ENCODE measurements at places on chromosomes 2 and 18.

DNA sequence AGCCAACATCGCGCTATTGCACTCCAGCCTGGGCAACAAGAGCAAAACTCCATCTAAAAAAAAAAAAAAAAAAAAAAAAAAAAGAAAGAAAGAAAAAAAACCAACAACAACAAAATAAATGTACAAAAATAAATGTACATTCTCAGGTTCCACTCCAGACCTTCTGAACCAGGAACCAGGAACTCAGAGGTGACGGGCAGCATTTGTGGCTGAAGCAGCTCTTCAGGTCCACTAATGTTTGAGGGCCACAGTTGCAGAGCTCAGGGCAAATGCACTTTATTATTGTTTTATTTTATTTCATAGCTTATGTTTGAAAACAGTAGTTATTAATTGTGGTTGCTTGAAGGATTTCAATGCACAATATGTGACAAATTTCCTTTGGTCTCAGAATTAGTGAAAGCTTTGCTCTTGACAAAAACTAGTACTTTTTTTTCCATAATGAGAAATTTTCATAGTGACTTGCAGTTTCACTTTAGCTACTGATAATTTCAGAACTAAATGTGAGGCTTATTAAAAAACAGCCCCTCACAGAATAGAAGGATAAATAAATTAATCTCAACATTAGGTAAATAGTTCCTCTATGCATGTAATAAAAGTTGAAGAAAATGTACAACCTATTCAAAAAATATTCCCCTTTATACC is 378.4 kb upstream of the SPHKAP start:
- no peak for DNase-seq

DNA sequence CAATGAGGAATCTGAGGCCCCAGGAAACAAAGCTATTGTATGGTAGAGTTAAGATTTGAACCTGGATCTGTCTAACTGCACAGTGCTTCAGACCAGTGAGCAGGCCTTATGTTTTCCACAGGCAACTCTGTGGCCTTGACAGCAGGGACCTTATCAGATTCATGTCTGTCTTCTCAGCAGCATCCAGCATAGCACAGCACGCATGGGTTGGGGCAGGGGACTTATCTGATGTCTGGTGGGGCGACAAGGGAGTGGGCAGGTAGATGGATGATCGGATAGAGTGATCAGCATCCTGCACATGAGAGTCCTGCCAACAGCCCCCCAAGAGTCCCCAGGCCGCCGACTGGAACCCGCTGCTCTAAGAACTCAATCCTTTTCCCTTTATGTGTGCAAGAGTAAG is 28.7 kb upstream of the KCNF1 start:
- no peak for DNase-seq

DNA sequence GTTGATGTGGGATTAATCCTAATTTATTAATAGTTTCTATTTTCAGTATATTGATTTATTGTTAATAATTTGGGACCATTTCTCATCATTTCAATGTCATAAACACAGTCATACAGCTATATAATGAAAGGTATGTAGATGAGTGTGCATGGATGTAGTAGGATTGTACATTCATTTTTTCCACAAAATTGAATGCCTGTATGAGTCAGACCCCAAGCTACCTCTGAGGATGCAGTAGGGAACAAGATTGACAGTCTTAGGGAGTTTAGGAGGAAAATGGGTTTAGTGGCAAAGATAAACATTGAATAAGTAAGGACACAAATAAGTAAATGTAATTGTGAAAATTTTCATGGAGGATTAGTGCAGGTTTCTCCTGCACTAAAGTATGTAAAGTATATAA is 14.1 kb upstream of the TMEFF2 start:
- no peak for DNase-seq

- DNase-seq = no peak
These were observed 66.3 kb downstream of the IRS1 start for GRCh38 chr2:226733189-226733858.

GRCh38 chr2:163401481-163401880 is 334.3 kb downstream of the FIGN start:
- DNase-seq = no peak

GRCh38 chr2:105390454-105390853 is 8.4 kb downstream of the FHL2 start:
- no peak for DNase-seq

DNA sequence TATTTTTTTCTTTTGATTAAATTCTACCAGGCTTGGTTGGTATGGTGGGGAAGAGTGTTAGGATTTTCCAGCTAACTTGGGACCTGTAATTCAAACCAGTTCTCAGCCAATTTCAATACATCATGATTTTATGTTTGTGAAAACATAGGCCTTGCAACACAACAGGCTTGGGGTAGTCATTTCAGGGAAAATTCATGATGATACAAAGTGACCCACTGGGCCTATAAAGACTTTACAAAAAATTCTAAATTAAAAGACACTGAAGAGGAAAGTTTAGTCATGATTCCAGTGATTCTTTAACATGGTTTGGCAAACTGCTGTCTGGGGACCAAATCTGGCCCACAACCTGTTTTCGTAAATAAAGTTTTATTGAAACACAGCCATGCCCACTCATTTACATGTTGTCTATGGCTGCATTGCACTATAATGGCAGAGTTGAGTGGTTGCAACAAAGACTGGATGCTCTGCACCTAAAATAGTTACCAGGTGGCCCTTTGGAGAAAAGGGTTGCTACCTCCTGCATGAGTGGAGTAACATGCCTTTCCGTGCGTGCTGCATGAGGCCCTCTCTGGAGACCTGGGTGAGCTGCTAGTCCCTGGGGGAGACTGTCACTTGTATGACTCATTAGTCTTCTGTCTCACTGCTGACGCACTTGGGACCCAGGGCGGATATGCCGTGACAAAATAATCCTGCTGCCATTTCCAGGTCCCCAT is 73.6 kb downstream of the NPAS2 start:
- DNase-seq = no peak

GRCh38 chr2:148513427-148513826 is 131.1 kb upstream of the EPC2 start:
- no peak for DNase-seq

DNA sequence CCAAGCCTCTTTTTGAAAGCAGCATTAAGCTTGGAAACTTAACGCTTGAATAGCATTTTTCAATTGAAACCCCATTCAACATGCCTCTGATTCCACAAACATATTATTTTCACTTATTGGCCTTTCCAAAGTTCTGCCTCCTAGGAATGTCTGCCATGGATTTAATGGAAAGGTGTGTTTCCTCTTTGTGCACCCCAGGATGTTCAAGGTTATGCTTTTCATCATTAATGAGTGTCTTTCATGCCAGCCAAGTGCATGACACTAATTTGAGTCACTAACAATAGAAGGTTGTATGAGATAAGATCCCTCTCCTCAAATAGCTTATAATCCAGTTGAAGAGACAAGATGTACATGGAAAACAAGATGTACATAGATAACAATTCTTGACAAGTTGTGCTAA is 84.7 kb downstream of the ALPK2 start:
- no peak for DNase-seq

GRCh38 chr2:189763908-189764661 is 1.5 kb upstream of the OSGEPL1 start:
- no peak for DNase-seq

Data from stimulated activated CD4-positive, alpha-beta T cell treated with anti-CD3 and anti-CD28 coated beads, TNF-alpha, amount 100 ng/mL, for 1 hour (primary cell).